ENCODE measurements at places on chromosomes 7 and 10. TPM values are rescaled to one million over a fixed set of nuclear protein-coding genes. Genes with fewer than 3 reads are reported as not detected.

Gene PRF1
- not detected for total RNA-seq

Gene LAMB1
- total RNA-seq, result 535 TPM

Gene PRSS1
- not detected for total RNA-seq

Gene CYP3A7
- total RNA-seq, result not detected

Gene PTF1A
- not detected for total RNA-seq

Gene STAG3
- total RNA-seq, result 0.12 TPM

Gene PGAM2
- 0.32 TPM for total RNA-seq

Gene NKX2-3
- total RNA-seq, result not detected

Gene SEC23IP
- 41.2 TPM for total RNA-seq

Gene FFAR4
- not detected for total RNA-seq

Gene MUC12
- under 0.01 TPM for total RNA-seq

Gene FRMD4A
- total RNA-seq, result 12.1 TPM

Gene PIK3AP1
- not detected for total RNA-seq

Gene PIK3CG
- total RNA-seq, result not detected

Gene PLPP4
- total RNA-seq, result 2.1 TPM

Gene MYL10
- not detected for total RNA-seq

Gene KMT2C
- total RNA-seq, result 49.5 TPM
